ENCODE measurements at places on chromosomes 3 and 15.

GRCh38 chr3:134397755-134398154 is 23.5 kb upstream of the AMOTL2 start:
- no peak for DNase-seq

- no peak for DNase-seq
Measured at GRCh38 chr3:11159421-11159904, 5.2 kb downstream of the HRH1 start.

DNA sequence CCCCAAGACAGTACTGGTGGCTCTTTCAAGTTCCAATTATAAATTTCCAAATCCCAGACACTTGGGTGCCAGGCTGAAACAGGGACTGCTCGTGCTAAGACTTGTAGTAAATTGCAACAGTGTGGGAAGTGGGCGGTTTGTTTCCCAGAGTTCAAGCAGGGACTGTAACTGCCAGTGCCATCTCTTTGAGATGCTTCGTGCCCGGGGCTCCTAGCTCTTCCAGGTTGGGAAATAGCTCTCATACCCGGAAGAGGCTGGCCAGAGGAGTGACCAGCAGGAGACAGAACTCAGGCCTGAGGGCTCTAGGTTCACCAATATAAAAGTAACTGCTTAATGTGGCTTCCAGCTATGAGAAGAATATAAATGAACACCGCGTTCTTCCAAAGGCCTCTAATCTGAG is 54.0 kb upstream of the NEO1 start:
- no peak for DNase-seq

DNA sequence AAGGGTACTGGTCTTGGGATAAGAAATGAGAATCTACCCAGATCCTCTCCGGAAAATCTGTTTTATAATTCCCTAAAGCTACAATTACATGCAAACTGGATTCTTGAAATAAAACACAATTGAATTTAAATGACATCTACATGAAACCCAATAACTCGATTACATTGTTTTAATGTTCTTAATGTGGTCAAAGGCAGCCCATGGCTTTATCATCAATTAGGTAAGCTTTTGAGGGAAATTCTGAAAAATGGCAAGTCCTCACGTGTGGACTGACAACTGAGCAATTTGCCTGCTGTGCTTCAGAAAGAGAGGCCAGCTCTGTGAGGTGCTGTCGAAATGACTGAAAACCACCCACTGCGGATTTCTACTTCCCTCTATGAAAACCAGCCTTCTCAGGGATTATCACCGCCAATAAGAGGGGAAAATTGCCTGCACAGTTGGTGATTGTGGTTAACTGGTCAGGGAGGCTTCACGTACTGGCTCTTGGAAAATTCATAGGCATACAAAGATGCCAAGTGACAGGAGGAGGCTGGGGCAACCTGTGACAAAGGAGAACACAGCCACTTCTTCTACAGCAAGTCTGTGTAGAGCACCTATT is 200.8 kb upstream of the SLCO3A1 start:
- no peak for DNase-seq

GRCh38 chr15:67179411-67179995 is 75.0 kb downstream of the AAGAB start:
- DNase-seq, result no peak

DNA sequence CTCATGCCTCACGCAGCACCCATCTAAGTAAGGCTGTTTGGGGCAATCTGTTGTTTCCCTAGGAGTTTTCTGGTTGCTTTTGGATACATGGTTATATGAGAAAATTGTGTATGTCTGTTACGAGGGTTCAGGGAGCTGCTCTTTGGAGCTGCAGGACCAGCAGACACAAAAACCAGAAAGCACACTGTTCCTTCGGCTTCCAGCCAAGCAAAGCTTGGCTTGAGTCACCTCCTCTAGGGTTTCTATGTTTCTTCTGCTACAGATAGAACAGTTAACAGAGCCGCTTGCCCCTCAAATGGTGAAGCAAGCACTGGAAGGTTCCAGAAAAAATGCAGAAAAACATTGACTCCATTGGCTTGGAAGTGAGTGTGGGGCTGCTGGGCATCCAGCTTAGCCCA is 49.2 kb upstream of the CTDSPL start:
- no peak for DNase-seq

DNA sequence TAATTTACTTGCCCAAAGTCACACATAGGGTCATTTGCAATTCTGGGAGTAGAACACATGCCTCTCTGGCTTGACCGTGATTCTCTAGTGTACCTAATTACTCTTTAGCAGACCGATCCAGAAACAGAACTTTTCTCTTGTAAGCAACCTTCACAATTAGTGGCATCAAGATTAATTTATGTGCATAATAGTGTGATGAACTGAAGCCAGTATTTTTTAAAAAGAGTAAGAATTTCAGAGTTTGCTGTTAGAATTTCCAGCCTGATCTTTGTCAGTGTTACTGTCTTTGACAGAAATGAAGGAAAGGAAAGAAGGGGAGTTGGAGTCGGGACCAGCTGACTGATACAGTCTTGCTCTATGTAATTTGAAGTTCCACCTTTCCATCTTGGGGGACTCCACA is 137.1 kb downstream of the SPATA16 start:
- DNase-seq, result no peak

DNA sequence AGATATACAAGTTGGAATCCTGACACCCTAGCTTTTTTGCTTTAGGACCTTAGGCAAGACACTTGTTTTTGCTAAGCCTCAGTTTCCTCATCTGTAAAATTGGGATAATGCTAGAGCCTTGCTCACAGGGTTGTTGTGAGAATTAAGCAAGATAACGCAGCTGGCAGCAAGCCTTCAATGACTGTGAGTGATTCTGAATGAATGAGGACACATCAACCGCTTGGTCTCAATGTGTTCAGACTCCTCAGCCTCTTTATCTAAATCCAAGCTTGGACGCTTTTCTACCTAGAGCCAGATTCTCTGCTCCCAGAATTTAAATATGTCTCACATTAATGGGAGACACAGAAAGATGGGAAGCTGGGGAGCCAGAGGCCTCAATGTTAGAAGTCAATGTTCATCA is 11.8 kb upstream of the TLE3 start:
- no peak for DNase-seq

- no peak for DNase-seq
Measured at GRCh38 chr3:138426211-138426610, 8.2 kb upstream of the ESYT3 start.

GRCh38 chr3:50524746-50525145 is 21.3 kb upstream of the CACNA2D2 start:
- DNase-seq, result no peak

DNA sequence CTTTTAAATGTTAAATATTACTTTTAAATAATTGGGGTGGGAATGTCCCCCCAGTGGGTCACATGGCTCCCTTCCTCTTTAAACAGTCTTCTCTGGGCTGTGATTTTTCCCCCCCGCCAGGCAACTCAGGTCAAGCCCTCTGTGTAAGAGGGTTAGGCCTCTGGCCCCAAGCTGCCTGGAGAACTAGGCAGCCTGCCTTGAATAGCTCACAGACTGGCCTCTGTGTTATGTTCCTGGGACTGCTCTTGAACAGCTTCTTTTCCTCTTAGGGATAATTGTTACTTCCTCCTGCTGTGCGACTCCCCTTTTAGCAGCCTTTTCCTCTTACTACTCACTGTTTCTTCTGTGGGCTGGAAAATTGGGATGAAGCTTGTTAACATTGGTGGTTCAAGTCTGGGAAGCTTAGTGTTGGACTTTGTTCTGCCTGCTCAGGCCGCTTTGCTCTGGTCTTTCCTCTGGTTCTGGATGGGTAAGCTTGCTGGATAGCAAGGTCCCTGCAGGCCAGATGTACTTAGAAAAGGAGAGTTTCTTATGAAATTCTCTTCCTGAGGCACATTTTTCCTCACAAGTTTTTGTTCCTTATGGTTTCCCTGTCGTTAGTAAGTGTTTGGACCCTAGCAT is 2.2 kb downstream of the TEX264 start:
- DNase-seq, result no peak

- no peak for DNase-seq
Measured at GRCh38 chr3:97350971-97351370, 413.6 kb upstream of the ARL6 start.

DNA sequence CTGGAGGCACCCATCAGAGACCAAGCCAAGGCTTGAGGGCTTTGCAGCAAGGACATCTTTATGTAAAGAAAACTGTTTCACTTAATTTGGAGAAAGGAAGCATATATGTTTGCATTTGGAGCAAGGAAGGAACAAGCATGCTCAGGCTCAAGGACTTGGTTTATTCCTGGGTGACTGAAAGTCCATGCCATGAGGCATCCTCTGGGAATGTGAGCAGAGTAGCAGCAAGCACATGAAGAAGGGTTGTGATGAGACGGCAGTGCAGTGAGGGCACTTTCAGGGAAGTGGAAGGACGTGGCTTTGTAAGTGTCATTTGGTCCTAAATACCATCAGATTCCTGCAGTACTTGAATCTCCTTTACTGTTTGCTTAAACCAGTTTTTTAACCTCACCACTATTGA is 26.8 kb downstream of the POLG start:
- no peak for DNase-seq

- no peak for DNase-seq
Measured at GRCh38 chr3:71008350-71008935, 575.1 kb downstream of the FOXP1 start.

- DNase-seq, result no peak
Measured at GRCh38 chr15:72365844-72366243, 10.0 kb downstream of the HEXA start.

DNA sequence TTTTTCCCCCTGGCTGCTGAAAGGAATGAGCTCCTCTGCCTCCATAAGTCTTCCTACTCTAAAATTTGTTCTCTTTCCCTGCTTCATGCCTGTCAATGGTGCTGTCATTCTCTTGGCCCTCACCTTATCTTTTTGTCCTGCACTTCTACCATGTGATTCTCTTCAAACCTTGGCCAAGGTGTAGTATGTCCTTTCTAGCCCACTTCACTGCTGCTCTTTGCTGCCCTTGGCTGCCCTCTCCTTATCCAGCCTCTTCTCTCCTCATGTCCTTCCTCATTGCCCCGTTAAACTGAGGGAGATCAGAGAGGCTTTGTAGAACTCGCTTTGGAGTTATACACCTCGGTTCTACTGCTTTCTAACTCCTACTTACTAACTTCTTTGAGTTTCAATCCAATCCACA is 19.7 kb downstream of the MINDY4B start:
- DNase-seq, result no peak

- no peak for DNase-seq
Measured at GRCh38 chr3:28132941-28133340, 108.5 kb upstream of the CMC1 start.

GRCh38 chr15:101111570-101112262 is 140.1 kb downstream of the CHSY1 start:
- DNase-seq, result no peak
